ENCODE measurements at places on chromosomes 3 and 15. TPM values are rescaled to one million over a fixed set of nuclear protein-coding genes. Genes with fewer than 3 reads are reported as not detected.

GRCh38 chr15:73786538-73786937, 33.4 kb upstream of the INSYN1 start:
- no peak for DNase-seq

DNA sequence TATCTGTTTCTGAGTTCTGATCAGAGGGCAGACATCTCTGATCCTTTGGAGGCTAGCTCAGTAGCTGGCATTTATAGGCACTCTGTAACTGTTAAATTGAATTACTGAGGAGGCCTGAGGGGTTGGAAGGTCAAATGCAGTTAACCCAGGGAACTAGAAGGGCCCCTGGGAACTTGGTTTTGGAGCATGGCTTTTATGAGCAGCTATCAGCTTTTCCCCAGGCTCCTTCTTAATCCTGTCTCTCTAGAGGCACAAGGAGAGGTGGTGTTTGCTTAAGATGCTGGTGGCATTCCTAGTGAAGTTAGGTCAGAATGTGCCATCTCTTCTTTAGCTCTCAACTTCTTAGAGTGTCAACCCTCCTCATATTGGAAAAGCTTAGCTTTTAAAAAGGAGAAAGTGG, 128.9 kb downstream of the LPP start:
- DNase-seq, result no peak

DNA sequence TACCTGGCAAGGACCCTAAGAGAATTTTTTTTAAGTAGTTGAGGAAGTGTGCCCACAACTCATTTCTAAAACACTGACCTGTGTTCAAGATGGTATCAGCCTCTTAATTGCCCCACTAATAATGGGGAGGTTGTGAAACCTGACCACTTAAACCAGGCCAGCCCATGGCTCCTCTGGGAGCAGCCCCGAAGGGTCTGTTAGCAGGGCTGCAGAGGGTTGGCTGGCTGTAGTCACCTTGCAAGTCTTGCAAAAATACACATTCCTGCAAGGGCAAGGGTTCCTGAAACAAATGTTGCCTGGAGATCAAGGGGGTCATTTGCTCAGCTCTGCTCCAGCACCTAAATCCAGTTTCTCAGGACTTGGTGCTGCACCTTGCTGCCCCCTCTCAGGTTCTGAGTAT, 3.2 kb downstream of the IL17RD start:
- DNase-seq, result no peak

RHO gene
- total RNA-seq, result not detected

- DNase-seq, result no peak
These were observed 91.6 kb upstream of the KLHL25 start for GRCh38 chr15:85886309-85886811.

DNA sequence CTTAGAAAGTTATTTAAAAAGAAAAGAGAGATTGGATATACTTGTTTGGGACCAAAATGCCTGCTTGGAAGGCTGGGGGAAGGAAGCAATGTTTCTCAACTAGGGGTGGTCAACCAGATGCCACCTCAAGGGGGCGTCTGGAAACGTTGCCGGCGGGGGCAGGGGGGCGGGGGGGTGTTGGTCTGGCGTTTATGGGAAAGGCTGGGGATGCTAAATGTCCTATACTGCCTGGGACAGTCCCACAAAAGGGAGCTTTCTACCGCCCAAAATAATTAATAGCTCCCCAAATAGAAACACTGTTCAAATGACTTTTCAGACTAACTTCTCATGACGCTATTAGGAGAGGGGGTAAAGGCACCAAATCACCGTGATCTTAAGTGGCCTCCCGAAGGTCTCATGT, 2.2 kb downstream of the POLG start:
- DNase-seq, result peak; percentile 41

DNA sequence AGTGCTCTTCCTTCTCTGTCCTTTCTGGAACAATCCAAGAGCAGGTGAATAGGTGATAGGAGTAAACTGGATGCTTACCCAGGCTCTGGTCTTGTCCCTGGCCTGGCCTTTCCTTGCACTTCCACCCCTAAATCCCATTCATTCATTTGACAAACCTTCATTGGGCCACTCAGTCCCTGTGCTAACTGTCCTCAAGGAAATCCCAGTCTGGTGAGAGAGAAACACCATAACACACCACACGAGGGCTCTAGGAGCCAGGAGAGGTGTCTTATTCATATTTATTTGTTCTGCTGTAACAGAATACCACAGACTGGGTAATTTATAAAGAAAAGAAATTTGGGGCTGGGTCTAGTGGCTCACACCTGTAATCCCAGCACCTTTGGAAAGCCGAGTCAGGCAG, 22.8 kb downstream of the EFCC1 start:
- DNase-seq, result peak; percentile 60

- peak; percentile 0 for DNase-seq
These were observed 62.9 kb upstream of the PRR23C start for GRCh38 chr3:139107424-139108252.

DNA sequence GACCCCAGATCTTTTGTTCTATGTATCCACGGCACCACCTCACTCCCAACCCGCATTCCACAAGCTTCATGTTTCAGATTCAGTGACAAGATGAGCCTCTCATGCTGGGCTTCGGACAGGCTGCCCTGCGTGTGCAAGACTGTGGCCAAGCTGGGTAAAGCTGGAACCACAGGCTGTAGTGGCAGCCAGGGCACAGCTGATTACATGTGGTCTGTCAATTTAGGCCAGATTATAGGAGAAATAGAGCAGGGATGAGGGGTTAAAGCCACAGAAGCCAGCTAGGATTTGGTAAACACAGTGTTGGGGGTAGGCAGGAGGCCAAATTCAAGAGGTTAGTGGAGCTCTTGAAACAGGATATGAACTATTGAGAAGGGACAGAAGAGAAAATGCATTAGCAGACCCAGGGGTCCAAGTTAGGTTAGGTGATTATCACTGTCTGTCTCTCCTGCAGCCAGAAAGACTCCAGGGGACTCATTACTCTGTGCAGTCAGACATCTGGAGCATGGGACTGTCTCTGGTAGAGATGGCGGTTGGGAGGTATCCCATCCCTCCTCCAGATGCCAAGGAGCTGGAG, 12.9 kb downstream of the SNAPC5 start:
- no peak for DNase-seq

DNA sequence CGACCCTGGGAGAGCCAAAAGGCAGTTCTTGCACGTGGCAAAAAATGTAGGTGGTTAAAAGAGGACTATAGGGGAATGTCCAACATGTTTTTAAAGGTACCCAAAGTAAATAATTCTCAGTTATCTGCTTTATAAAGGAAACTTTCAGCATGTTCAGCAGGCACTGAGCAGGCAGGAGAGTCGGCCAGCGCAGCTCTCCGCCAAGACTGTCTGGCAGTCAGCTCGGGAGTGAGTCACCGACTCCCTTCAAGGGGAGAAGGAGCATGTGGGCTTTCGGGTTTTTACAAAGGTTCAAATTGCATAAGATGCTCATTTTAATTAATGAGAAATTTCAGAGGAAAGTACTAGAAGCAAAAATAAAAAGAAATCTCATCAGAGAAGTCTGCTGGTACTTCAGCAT, 7.0 kb downstream of the GABRA5 start:
- DNase-seq, result no peak

DNA sequence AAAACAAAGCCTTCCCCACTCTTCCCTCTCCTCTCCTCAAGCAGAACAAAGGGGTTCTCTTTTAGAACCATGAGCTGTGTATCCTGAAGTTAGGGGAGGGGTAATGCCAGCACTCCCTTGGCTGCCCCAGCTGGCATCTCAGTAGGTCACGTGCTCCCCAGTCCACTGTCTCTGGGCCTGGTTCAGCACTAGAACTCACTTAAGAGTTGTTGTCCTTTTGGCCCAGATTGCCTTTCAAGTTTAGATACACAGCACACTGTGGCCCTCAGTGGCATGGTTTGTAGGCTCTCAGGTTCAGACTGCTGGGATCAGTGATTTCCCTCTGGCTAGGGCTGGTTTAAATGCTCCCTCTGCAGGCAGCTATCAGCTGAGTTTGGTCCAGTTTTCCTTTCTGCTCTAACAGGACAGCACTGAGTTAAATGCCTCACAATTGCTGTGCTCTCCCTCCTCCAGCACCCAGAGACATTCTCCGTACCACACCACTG, 188.4 kb upstream of the ST8SIA2 start:
- peak; percentile 8 for DNase-seq

GRCh38 chr15:58505581-58505980, 73.8 kb downstream of the LIPC start:
- no peak for DNase-seq

SLC7A14 gene
- total RNA-seq, result not detected

DNA sequence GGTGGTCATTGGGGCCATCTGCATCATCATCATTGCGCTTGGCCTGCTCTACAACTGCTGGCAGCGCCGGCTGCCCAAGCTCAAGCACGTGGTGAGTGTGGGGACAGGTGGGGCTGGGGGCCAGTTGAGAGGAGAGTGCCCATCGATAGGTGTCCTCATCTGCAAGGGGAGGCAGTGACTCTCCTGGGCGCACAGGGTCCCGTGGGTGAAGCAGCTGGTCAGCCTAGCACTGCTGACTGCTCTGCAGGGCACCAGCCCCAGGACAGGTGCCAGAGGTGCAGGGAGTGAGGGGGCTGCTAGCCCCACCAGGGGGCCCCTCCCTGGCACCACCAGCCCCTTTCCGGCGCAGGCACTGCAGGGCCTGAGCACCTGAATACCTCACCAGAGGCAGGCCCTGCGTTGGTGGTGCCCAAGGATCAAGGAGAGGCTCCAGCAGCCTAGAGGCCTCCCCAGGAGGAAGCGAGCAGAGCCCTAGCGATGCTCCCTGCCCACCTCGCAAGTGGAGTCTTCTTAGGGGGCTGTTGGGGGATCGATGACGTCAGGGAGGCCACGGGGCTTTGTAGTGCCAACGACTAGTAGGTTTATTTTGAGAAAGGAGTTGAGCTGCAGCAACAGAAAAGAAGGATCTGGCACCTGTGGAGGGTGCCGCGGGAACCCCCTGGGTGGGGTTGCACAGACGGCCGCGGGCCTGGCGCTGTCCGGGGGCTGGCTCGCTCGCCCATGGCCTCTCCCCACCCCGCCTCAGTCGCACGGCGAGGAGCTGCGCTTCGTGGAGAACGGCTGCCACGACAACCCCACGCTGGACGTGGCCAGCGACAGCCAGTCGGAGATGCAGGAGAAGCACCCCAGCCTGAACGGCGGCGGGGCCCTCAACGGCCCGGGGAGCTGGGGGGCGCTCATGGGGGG, 976 bp upstream of the ABTB1 start:
- DNase-seq, result peak; percentile 31

GRCh38 chr3:178184833-178185232, 351.4 kb upstream of the KCNMB2 start:
- no peak for DNase-seq

DNA sequence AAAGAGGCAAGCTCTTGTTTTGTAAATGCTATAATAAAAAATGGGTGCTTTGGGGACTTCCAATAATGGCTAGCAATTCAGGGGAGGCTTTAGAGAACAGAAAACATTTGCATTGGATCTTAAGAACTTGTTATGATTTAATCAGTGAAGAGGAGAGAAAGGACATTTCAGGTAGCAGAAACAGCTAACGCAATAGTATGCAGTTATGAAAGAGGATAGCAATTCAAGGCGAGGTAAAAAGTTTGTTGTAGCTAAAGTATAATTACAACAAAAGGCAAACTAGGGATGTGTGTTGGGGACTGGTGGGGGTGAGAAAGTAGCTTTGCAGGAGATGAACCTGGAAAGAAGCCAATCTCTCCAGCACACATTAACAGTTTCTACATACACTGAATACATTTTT, 558.7 kb upstream of the SEMA6D start:
- DNase-seq, result no peak

GRCh38 chr3:114452937-114453336, 159.1 kb downstream of the TIGIT start:
- no peak for DNase-seq

DNA sequence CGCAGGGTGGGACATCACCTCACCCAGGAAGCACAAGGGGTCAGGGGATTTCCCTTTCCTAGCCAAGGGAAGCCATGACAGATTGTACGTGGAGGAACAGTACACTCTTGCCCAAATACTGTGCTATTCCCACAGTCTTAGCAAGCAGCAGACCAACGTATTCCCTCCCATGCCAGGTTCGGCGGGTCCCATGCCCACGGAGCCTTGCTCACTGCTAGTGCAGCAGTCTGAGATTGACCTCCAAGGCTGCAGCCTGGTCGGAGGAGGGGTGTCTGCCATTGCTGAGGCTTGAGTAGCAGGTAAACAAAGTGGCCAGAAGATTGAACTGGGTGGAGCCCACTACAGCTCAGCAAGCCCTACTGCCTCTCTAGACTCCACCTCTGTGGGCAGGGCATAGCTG, 39.0 kb downstream of the ALDH1A2 start:
- no peak for DNase-seq

DNA sequence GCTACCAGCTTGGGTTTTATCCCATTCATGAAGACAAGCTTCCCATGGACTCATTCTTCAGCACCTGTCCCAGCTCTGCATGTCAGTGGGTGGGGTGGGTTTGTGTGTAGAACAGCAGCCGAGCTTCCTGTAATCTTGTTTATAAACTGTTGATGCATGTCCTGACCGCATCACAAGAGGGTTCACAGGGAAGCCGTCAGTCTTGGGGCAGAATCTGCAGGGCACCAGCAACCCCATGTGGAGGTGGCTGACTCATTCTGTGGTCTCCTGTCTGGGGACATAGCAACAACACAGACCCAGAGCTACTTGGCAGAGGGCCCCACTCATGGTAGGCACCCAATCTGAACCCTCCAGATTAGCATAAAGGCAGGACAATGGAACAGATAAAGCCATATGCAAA, 35.6 kb downstream of the DAPK2 start:
- DNase-seq, result peak; percentile 88
